Stimulated activated CD8-positive, alpha-beta memory T cell treated with anti-CD3 and anti-CD28 coated beads, Interleukin-12 subunit alpha, Interleukin-12 subunit beta, amount 100 ng/mL, for 4 hours (primary cell): ENCODE measurements at places on chromosomes 7 and 10.

GRCh38 chr10:118145256-118145655, 98.5 kb upstream of the RAB11FIP2 start:
- DNase-seq: no peak

- no peak for DNase-seq
Measured at GRCh38 chr7:117383483-117384189, 43.7 kb downstream of the ASZ1 start.

GRCh38 chr10:12975266-12975665, 26.2 kb downstream of the CCDC3 start:
- DNase-seq: no peak

DNA sequence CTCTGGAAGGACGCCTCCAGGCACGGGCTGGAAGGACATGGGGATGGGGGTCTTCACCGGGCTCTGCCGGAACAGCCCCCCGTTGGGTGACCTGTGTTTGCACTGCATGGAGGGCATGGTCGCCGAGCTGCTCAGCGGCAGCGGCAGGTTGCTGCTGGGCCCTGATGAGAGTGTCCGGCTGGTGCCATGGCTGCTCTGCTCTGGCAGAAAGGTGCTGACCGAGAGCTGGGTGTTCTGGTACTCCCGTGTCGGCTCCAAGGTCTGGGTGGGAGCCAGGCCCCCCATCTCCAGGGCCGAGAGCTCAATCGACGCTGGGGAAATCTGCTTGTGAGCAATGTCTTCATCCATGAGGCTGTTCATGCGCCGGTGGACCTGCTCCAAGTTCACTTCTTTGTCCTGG, 764.3 kb downstream of the GRID1 start:
- DNase-seq: no peak

GRCh38 chr7:38656968-38657367, 25.8 kb upstream of the AMPH start:
- DNase-seq: no peak

- no peak for DNase-seq
Measured at GRCh38 chr7:2662273-2663120, 25.5 kb upstream of the AMZ1 start.

DNA sequence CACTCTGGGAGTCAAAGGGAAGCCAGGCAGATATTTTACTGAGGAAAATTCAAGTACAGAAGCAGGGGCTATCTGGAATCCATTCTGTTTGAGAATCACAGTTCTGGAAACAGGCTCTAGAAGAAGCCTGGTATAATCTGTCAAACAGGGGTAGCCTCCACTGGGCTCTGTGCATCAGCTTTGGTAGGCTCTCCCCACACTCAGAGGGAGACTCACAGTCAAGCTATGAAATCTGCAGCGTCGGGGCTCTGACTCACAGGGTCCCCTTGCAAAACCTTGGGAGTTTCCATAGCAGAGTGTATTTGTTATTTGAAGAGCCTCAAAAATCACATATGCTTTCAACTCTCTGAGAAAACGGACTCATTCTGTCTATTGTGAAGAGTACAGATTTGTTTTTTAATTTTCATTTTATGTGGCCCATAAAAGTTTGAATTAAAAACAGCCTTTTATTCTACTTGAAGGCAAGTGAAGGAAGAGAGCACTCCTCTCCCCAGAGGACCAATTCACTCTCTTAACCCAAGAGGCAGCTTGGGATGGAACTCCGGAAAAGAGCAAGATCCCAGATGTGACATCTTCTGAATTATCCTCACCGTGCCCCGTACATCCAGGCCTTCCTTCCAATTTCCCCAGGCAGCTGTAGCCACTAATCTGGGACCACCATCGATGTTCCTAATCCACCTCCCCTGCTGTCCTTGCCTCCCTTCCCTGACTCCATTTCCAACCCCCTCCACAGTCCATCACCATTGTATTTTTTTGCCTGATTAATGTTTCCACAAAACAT, 590.9 kb upstream of the MGMT start:
- DNase-seq: no peak

DNA sequence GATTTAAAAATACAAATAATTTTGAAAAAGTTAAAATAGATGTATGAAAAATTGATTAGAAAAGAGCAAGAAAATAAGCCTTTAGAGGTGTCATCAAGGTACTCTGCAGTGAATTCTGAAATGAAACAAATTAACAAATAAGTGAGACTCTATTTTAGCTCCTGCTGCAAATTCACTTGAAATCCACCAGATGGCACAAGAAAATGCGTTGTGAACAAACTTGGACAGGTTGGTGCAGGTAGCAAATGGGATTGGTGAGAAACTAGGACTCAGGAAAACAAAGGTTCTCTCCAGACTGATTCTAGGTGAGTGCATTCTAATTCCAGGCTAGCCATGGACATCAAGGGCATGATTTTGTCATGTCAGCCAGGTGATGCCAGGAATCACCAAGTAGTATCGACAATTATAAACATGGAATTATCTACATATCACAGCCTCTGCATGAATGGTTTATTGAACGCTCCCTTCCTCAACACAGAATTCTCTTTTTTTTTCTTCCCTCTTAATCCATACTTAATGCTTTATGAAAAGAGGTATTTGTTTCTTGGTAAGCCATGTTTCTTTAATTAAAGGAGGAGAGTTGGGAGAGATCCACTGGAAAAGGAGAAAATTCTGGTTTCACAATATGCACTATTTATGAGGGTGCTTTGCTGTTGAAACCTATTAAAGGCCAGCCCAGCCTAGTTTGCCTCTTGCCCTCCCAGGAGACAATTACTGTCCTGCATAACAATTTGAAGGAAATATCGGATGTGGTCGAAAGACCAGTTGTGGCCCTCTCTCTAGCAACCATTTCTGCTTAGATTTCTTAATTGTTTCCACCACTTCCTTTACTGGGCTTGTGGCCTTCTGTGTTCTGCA, 118.1 kb downstream of the ZNF365 start:
- DNase-seq: no peak

DNA sequence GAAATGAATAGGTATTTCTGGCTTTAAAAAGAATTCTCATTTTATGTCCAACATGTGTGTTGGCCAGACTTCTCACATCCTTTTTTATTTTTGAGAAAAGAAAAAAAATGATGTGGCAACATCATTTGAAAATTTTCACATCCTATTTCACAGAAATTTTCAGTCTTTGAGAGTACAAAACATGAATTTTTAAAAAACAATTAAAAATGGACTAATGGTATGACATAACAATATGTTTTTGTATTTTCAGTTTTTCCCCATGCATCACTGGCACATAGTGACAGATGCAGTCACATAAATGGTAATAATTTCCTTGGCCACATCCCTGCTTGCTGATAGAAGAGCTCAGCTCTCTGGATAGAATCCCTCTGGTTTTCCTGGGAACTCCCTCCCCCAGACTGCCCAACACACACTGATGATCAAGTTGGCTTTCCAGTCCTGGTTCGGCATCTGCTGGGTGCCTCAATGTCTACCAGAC, 188.5 kb upstream of the AGR3 start:
- DNase-seq: no peak

DNA sequence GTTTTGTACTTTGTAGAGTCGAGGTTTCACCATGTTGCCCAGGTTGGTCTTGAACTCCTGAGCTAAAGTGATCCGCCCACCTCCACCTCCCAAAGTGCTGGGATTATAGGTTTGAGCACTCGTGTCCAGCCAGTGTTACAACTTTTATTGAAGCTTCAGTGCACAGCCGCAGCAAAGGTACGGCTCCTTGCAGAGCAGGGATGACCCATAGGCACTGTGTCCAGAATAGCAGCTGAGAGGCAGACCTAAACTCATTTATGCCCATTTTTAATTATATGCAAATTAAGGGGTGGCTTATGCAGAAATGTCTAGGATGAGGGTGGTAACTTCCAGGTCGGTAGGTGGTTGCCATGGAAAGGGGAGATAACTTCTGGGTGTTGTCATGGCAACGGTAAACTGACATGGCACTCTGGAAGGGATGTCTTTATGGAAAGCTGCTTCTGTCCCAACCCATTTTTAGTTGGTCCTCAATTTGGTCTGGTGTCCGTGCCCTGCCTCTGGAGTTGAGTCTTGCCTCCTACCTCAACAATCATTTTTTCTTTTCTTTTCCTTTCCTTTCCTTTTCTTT, 22.7 kb downstream of the NYAP1 start:
- no peak for DNase-seq

GRCh38 chr7:133310232-133310862, 57.5 kb downstream of the EXOC4 start:
- DNase-seq: no peak

DNA sequence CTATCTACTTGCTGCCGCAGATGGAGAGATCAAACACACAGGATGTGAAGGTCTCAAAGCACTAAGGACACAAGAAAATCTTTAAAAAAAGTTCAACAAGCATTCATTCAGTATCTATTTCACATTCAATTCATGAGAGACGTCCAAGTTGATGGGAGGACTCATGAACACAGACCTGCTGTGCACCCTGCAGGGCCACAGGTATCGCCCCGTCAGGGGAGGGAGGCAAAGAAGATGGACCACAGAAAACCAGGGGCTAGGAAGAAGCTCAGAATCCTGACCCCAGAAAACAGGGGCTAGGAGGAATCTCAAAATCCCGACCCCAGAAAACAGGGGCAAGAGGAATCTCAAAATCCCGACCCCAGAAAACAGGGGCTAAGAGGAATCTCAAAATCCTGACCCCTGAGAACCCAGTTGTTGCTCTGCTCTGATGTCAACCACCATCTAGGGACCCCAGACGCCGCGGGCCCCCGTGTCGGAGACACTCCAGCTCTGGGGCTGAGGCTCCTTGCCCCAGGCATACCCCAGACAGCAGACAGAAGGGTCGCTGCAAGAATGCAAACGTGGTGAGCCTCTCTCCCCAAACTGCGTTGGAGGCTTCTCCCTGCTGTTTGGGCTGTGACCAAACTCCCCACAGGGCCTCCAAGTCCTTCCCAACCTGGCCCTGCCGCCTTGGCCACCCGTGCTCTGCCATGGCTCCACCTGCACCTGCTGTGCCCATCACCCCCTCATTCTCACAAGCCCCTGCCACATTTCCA, 197.6 kb downstream of the DIP2C start:
- DNase-seq: no peak

- DNase-seq: peak; percentile 71
Measured at GRCh38 chr10:100998991-100999741, 442 bp upstream of the LZTS2 start.

GRCh38 chr10:25175527-25176420, 973 bp downstream of the GPR158 start:
- DNase-seq: no peak

DNA sequence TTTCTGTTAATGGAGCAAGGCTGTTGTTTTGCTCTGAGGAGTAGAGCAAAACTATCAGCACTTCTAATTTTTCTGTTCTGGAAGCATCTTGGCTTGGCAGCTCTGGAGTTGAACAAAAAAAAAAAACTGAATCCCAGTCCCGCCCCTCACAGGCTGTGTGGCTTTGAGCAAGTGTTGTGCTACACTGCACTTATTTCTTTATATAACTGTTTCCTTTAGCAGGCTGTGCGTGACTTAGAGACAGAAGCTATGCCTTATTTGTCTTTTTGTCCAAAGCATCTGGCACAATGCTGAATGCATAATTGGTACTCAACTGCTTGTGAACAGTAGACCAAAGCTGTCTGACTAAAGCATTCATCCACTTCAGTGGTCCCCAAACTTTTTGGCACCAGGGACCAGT, 96.1 kb downstream of the AMPH start:
- DNase-seq: no peak
